Glomerular endothelial cell (primary cell): ENCODE measurements at places on chromosomes 4 and X. TPM values are rescaled to one million over a fixed set of nuclear protein-coding genes. Genes with fewer than 3 reads are reported as not detected.

Gene SEPTIN6
- 23.6 and 24.4 TPM in 2 replicates for total RNA-seq

Gene MRPL1
- 22.3 and 30.5 TPM in 2 replicates for total RNA-seq

Gene SHOX
- total RNA-seq: not detected in 2 replicates

Gene CT45A10
- total RNA-seq: not detected in 2 replicates

Gene PABPC4L
- 1.6 and 2.0 TPM in 2 replicates for total RNA-seq

Gene EREG
- total RNA-seq: 3.9 and 4.0 TPM in 2 replicates

Gene PDE5A
- 2.5 and 3.4 TPM in 2 replicates for total RNA-seq

Gene NDUFB11
- total RNA-seq: 60.7 and 78.8 TPM in 2 replicates

Gene CXCL13
- total RNA-seq: not detected in 2 replicates

Gene EVC2
- 11.0 and 11.7 TPM in 2 replicates for total RNA-seq

Gene CPLX1
- total RNA-seq: 0.29 TPM in 1 of 2 replicates, not detected in the other

Gene IL1RAPL1
- total RNA-seq: 1.2 and 1.7 TPM in 2 replicates

Gene DKC1
- total RNA-seq: 26.4 and 38.0 TPM in 2 replicates

Gene KLHL13
- total RNA-seq: 3.9 and 6.2 TPM in 2 replicates

Gene PNMA6F
- not detected in 2 replicates for total RNA-seq

Gene FGB
- not detected in 2 replicates for total RNA-seq

Gene NAP1L3
- 0.82 and 0.87 TPM in 2 replicates for total RNA-seq

Gene UCP1
- total RNA-seq: not detected in 2 replicates

Gene ADH1A
- total RNA-seq: not detected in 2 replicates

Gene CXXC4
- total RNA-seq: 0.05 and 0.06 TPM in 2 replicates

Gene SSX4B
- total RNA-seq: not detected in 2 replicates

Gene CXCL1
- total RNA-seq: 149 and 404 TPM in 2 replicates

Gene MED14
- 22.4 and 33.3 TPM in 2 replicates for total RNA-seq

Gene FRMPD3
- total RNA-seq: not detected in 2 replicates

Gene RHOH
- total RNA-seq: 0.82 TPM in 1 of 2 replicates, not detected in the other

Gene FAM9C
- not detected in 2 replicates for total RNA-seq

Gene SPANXB1
- total RNA-seq: not detected in 2 replicates
